ENCODE measurements at places on chromosomes 5 and 9.

GRCh38 chr5:154989626-154990025, 23.9 kb upstream of the KIF4B start:
- DNase-seq, result no peak

- no peak for DNase-seq
Observed at GRCh38 chr9:27851858-27852257, 278.6 kb upstream of the C9orf72 start.

DNA sequence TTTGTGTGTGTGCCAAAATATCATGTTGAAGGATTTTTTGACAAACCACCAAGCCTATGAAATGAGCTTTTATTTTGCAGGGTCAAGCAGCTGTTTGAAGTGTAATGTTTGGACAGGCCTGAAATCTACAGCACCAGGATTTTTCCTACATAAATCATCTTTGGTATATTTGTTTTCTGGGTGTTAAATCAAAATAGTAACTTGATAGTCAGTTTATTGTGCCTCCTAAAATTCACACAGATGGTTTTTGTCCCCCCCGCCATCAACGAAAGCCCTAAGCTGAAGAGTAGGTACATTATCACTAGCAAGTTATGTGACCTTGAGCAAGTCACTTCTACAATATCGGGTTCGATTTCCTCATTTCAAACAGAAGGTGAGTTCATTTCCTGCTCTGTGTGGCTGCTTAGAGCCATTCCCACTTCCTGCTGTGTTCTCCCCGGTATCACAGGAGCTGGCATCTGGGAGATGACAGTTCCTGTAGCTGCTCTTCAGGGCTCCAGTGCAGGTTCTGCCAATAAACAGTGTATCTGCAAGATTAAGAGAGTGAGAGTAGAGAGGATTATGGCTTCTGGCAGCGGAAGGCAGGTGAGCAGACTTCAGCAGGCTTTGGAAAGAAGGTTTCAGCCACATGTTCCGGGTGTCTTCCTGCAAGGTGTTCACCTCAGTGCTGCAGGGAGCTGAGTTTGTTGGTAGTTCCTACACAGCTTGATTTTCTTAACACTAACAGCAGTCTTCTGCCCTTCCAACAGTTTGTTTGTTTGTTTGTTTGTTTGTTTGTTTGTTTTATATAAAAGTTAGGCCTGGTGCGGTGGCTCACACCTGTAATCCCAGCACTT, 48.4 kb upstream of the GNE start:
- no peak for DNase-seq

- DNase-seq, result no peak
Observed at GRCh38 chr9:5718296-5719032, 89.6 kb downstream of the RIC1 start.

DNA sequence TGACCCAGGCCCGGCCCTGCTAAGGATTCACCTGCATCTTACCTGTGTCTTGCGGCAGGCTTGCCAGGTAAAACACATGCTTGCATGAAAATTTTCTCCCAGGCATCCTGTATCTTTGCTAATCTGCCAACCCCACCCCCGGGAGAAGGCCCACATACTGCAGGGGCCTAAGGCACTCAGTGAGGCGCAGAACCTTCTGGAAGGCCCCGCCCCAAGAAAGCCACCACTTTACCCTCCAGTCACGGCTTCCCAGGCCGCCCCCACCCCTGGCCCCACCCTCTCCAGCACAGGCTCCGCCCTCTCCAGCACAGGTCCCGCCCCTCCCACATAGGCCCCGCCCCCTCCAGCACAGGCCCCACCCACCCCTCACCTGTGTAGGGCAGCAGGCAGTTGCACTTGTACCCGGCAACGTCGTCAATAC, 29.8 kb upstream of the SEC16A start:
- no peak for DNase-seq

DNA sequence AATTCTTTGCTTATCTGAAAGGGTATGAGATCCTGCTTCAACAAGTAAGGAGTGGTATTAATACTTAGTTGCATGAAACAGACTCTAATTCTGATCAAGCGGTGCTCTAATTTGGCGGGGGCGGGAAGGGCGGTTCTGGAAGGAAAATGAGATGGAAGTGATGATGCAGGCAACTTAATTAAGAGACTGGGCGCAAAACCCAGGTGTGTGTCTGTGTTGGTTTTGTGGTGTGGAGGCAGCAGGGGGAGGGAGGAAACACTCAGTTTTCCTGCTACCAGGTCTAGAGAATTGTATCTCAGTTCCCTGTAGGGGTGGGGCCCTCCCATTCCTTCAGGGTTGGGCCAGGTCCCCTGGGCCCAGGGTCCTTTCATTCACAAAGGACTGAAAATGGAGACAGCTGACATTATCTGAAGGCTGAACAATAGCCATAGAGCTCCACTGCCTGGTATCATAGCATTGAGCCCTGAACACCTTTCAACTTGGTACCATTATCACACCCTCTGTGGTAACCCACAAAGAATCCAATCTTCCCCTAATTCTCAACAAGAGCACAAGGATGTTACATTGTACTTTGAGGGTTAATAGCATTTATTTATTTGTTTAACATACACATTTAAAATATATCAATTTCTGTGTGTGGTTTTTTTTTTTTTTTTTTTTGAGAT, 17.2 kb upstream of the C5orf47 start:
- DNase-seq, result no peak

- no peak for DNase-seq
Observed at GRCh38 chr5:177449140-177450061, 2.8 kb downstream of the PRR7 start.

GRCh38 chr9:129175515-129175824, 2.6 kb downstream of the IER5L start:
- DNase-seq, result no peak

- DNase-seq, result no peak
Observed at GRCh38 chr9:99561961-99562565, 259.6 kb upstream of the NR4A3 start.

DNA sequence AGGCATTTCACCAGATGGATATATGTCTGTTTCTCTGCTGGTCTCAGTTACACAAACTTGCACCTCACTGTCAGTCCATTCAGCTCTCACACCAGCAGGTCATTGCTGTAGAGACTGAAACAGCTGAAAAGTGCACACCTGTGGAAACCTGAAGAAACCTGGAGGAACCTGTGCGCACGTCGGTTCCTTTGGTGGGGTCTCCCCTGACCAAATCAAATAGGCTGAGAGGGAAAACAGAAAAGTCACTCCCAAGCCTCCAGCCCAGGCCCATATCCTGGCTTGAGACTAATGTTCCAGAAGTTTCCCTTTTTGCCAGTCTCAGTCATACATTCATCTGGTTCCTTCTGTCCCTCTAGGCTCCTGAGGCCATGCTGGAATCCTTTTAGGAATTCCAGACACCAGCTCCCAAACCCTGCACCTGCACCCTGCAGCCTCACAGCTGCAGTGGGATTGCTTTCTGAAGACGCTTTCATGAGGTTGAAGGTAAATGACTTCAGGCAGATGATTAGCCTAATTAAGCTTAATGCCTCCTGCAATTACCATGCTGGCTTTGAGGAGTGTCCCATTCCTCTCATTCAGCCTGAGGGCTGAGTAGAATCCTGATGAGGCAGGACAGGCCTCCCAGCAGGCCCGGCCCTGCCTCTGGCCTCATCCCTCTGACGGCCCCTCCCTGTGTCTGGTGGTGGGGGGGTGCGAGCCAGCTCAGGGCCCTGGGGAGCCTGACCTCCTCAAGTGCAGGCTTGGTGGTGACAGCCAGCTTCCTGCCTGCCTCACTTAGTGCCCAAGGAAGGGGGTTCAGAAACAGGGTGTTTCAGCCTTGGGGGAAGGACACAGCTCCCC, 24.3 kb upstream of the CXCL14 start:
- no peak for DNase-seq

GRCh38 chr5:134007581-134008265, 2.9 kb upstream of the VDAC1 start:
- no peak for DNase-seq

DNA sequence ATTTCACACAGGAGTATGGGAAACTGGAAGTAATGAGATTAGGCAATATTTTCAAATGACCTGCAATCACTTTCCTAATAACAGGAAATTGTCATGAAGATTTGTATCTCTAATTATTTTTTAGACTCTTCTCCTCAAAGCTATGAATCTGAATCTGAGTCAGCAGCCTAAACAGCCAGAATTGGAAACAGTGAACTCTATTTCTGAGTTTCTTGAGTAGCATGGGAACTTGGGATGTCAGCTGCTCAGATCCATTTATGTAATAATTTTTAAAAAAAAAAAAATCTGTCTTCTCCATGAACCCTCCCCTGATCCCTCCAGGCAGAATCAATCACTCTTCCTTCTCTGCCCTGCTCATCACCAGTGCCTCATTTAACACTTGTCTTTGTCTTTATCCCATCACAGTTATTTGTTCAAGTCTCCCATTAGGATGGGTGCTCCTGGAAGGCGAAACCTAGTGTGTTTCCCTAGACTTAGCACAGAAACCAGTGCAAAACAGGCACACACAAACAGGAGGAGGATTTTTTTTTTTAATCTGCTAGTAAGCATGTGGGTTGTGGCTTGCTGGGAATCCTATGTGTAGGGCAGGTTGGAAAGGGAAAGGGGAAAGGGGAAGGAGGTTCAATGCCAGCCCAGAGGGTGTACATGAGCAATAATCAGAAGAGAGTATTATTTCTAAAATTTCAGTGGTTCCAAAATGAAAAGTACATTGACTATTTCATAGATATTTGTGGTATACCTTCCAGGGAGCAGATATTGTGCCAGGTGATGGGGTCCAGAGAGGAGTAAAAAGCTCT, 186.8 kb downstream of the TTLL11 start:
- DNase-seq, result no peak

DNA sequence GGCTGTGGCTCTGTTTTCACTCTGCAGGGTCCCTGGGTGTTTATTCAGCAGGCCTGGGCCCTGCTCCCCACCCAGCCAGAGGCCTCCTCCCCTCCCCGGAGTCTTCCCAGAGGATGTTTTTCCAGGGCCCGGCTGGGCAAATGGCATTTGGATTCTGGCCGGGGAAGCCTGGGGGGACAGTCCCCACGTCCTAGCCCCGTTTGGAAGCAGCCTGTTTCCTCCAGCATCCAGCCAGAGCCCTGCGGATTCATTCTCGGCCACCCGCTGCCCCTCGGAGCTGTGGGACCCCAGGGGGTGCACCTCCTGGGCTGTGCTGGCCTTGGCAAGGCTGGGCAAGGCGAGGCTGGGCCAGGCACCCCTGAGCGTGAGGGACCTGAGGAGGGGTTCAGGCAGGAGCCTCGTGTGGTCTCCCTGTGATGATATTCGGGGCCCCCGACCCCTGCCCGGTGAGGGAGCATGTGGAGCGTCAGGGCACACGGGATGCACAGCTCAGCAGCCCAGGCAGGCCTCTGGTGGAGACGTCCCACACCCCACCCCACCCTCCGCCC, 48.8 kb upstream of the EGFL7 start:
- no peak for DNase-seq

DNA sequence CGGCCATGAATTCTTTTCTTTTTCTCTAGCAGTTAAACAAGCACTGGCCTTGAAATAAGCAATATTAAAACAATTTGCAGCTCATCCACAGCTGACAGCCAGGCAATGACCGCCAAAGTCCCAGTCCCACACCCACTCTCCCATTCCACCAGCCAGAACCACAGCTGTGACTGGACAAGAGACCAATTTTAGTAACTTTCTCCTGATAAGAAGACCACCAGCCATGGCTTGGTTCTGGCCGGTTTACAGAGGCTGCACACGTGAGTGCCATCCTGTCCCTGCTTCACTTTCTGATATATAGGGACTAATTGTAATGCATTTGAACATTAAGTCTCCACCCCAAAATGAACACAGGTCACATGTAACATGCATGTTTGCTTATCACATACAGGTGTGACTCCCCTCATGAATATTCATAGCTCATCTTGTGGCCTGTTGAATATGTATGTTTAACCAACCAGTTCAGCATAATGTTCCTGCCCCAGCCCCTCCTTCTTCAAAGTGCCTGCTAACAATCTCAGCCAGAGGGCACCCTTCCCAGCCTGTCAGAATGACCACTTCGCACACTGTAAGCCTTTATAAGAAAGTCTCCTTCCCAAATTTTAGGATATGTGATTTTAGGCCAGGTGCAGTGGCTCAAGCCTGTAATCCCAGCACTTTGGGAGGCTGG, 23.9 kb upstream of the FANCC start:
- no peak for DNase-seq

DNA sequence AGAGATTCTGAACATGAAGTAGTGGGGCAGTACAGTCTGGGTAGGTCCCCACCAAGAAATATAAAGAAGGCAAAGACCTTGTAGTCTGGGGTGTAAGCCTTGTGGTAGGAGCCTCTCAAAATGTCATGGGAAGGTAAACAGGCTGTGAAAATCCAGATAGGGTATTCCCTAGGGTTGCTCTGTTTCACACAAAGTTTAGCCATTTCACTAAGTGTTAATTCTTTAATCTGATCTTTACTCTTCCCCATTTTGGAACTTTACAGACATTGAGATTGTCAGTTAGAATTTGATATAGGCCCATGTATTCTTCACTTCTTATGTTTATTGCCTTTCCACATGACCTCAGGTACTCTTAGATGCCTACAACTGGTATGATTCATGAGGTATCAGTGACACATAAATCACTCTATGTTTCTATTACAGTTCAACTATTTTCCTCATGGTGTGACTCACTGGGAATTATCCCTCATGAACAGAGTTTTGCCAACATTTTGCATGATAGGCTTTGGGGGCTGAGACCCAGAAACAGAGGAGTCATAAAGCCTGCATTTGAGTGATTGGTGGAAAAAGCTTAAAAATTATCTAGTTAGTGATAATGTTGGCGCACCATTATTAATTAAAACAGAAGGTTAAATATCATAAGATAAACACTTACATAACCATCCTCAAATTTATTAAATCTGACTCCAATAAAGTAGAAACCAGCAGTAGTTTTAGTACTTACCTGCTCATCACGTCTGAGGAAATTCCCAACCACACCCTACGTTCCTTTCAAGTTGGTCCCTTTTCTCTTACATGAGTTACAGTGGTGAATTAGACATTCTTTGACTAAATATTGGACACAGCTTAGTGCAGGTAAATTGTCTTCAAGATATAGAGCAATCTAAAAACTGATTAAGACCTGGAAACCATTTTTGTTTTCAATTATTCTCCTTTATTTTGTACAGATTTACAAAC, 399.8 kb upstream of the MEF2C start:
- no peak for DNase-seq

All from SW 1271 (cell line).